ENCODE measurements at places on chromosomes 4 and X.

GRCh38 chr4:28565396-28565795, 1704.8 kb downstream of the STIM2 start:
- no peak for DNase-seq

- no peak for DNase-seq
Observed at GRCh38 chr4:52968691-52969090, 106.6 kb downstream of the RASL11B start.

- DNase-seq, result no peak
Observed at GRCh38 chr4:46886711-46887110, 22.3 kb downstream of the COX7B2 start.

- DNase-seq, result no peak
Observed at GRCh38 chr4:95077864-95078263, 320.1 kb downstream of the BMPR1B start.

GRCh38 chr4:129394635-129395034, 298.7 kb downstream of the C4orf33 start:
- DNase-seq, result no peak

GRCh38 chr4:52783069-52783468, 31.8 kb upstream of the ERVMER34-1 start:
- no peak for DNase-seq

DNA sequence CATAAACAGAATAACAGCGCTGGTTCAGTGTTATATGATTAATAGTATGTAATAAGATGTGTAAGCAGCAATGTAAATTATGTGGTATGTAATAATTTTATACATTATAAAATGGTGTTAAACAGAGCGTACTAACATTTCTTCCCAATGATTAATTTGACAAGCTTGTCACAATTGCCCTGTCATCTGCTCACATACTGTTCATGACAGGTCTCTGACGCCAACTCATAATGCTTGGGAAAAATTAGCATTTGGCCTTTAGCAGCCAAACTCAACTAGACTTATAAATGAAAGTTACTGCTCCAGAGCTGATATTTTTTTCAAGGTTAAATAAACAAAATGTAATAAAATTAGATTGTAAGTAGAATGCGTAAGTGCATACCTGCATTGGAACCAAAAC, 246.8 kb downstream of the TRAM1L1 start:
- no peak for DNase-seq

All from K562 (cell line).